ENCODE measurements at places on chromosomes 4 and X.

DNA sequence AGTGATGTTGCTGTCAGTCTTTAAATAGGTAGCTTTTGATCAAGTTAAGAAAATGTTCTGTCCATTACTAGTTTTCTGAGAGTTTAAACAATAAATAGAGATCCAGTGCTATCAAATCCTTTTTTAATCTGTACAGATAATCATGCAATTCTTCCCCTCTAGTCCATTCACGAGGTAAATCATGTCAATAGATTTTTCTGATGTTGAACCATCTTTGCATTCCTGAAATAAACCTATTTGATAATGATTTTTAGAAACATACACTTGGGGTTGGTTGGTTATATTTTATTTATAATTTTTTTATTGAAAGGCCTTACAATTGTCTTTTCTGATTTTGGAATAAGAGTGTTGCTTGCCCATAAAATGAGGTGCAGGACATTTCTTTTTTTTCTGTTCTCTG lies 95.0 kb downstream of the FAM53A start:
- no peak overlapping the region for H3K4me3 ChIP-seq
- H3K4me1 ChIP-seq, result no peaks in the 10 kb centered on the region
- H3K27me3 ChIP-seq, result no peaks in the 10 kb centered on the region
- DNase-seq, result no peak
- H3K27ac ChIP-seq, result no peak overlapping the region
- H3K36me3 ChIP-seq, result no peaks in the 10 kb centered on the region

- no peak overlapping the region for H3K27ac ChIP-seq
- H3K4me1 ChIP-seq, result no peaks in the 10 kb centered on the region
- H3K27me3 ChIP-seq, result no peaks in the 10 kb centered on the region
- DNase-seq, result no peak
Observed at GRCh38 chr4:110869862-110870572, 247.1 kb upstream of the PITX2 start.

DNA sequence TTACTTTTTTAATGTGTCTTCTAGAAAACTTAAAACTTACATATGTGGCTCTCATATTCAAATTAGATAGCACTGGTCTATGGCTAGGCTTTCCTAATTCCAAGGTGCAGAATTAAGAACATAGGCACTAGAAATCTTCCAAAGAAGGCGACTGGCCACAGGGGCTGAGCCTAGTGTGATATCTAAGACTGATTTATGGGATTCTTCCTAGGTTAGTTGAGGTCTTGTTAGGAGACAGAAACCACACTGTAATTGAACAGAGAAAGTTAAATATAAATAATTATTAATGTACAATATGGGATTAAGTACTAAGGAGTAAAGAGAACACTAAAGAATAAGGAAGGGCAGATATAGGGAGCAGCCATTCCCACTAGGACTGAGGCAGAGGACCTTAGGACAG lies 48.3 kb downstream of the SNX25 start:
- no peaks in the 10 kb centered on the region for H3K36me3 ChIP-seq
- no peak overlapping the region for H3K4me3 ChIP-seq
- DNase-seq, result no peak
- peaks cover 26% of the 10 kb centered on the region for H3K4me1 ChIP-seq

DNA sequence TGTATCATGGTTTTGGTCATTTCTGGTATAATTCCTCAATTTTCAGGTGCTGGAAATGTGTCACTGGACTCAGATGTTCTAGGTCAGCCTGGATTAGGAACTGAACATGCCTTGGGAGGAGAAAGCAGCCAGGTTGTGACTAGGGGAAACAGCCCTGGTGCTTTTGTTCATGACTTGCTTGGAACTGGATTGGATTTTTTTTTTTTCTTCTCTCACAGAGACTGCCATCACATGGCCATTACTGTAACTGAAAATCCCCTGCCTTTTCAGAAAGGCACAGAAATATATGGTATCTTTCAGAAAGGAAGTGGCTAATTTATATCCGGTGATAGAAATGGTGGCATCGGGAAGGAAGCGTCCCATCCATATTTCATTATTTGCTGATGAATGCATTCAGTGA lies 34.6 kb downstream of the SEPTIN11 start:
- no peak for DNase-seq
- H3K27me3 ChIP-seq, result no peaks in the 10 kb centered on the region
- H3K36me3 ChIP-seq, result no peaks in the 10 kb centered on the region
- H3K27ac ChIP-seq, result no peak overlapping the region
- H3K4me1 ChIP-seq, result peaks cover 11% of the 10 kb centered on the region

DNA sequence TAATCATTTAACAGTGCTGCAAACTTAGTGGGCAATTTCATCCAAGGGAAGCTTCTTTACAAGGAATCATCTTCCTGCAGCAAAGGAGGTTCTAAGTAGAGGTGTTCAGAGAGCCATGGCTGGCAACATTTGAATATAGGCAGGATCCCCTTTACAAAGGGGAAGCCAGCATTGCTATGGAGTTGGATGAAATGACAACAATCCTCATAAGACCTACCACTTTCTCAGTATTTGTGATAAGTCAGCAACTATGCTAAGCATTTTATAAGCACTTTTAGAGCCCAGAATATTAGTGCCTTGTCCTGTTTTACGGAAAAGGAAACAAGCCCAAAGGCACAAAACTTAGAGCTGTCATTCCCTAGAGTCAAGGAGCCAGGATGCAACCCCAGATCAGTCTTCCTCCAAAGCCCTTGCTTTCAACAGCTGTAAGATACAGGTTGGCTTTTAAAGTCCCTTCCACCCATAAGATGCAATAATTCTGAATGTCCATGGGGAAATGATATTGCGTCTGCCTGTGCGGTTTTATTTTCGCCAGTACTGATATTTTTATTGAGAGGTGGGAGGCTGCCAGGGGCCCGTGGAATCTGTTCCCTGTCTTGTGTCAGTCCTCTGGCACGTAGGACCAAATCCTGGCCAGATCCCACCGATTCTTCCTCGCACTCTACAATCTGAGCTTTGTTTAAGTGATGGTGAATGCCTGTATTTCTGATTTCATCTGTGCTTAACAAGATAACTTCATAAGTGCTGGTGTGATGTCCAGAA lies 59.1 kb downstream of the SMIM20 start:
- no peak overlapping the region for H3K27ac ChIP-seq
- H3K4me1 ChIP-seq, result no peaks in the 10 kb centered on the region
- no peaks in the 10 kb centered on the region for H3K36me3 ChIP-seq
- no peak overlapping the region for H3K4me3 ChIP-seq

GRCh38 chrX:48960291-48960690 lies 2.9 kb upstream of the OTUD5 start:
- no peak overlapping the region for H3K27ac ChIP-seq
- H3K4me1 ChIP-seq, result no peaks in the 10 kb centered on the region
- no peak for DNase-seq
- no peaks in the 10 kb centered on the region for H3K27me3 ChIP-seq

DNA sequence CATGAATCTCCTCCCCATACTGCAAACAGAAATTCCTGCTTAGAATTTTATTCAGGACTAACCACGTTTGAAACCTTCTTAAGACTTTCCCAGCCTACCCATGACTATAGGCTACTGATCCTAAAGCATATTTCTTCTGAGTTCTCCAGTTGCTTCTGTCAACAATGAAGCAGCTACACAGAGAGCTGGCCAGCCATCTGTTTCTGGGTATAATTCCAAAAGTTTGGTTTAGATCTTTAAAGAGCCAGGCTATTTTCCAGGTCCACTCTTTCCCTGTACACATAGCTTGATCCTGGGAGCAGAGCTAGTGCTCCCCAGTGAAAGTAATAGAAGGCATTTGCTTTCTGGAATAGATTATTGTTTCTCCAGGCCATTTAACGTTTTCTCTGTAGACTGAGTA lies 4.0 kb upstream of the ITM2A start:
- no peaks in the 10 kb centered on the region for H3K4me1 ChIP-seq
- H3K4me3 ChIP-seq, result no peak overlapping the region
- H3K27ac ChIP-seq, result no peak overlapping the region

Data from RWPE2 (cell line).